ENCODE measurements at places on chromosomes 1 and 21.
A peak's percentile ranks its signal among the peaks of the same experiment; 100 is the strongest.

DNA sequence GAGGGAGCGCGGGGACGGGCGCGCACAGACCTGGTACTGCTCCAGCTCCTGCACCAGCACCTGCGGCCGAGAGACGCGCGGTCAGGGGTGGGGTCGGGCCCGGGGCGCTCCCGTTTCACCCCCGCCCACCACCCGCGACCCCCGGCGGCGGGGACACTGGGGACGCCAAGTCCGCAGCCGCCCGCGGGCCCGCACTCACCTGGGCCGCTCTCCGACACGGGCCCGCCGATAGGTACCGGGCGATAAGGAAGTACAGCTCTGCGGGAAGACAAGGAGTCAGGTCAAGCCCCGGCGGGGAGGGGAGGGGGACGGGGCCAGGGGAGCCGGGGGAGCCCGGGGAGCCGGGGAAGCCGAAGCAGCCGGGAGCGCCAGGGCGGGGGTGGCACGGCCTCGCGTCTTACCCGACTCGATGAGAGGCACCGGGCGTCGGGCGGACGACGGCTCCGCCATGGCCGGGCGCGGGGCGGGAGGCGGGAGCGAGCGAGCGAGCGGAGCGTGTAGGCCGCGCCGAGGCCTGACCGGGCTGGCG, 326 bp downstream of the BRWD1 start:
- peak; percentile 13 for DNase-seq

DNA sequence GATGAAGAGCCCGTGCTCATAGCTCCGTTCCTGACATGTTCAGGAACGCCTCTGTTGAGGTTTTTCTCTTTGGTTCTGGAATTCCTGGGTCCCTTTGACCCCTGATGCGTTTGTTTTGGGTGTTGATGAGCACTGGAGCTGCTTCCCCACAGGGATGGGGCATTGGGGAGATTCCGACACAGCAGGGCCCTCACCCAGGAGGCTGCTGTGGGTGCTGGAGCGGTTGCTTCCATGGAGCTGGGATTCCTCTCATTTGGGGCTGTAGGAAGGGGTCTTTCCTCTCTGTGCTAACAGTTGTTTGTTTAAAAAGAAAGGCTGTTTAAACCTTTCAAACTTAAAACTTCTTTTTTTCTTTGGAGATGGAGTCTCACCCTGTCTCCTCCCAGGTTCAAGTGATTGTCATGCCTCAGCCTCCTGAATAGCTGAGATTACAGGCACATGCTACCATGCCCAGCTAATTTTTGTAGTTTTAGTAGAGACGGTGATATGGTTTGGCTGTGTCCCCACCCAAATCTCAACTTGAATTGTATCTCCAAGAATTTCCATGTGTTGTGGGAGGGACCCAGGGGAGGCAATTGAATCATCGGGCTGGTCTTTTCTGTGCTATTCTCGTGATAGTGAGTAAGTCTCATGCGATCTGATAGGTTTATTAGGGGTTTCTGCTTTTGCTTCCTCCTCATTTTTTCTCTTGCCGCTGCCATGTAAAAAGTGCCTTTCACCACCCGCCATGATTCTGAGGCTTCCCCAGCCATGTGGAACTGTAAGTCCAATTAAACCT, 48.9 kb downstream of the SKI start:
- DNase-seq: no peak

GRCh38 chr1:23081376-23081775, 62.1 kb downstream of the KDM1A start:
- DNase-seq: no peak

GRCh38 chr1:230509281-230509977, 83.3 kb upstream of the PGBD5 start:
- no peak for DNase-seq

DNA sequence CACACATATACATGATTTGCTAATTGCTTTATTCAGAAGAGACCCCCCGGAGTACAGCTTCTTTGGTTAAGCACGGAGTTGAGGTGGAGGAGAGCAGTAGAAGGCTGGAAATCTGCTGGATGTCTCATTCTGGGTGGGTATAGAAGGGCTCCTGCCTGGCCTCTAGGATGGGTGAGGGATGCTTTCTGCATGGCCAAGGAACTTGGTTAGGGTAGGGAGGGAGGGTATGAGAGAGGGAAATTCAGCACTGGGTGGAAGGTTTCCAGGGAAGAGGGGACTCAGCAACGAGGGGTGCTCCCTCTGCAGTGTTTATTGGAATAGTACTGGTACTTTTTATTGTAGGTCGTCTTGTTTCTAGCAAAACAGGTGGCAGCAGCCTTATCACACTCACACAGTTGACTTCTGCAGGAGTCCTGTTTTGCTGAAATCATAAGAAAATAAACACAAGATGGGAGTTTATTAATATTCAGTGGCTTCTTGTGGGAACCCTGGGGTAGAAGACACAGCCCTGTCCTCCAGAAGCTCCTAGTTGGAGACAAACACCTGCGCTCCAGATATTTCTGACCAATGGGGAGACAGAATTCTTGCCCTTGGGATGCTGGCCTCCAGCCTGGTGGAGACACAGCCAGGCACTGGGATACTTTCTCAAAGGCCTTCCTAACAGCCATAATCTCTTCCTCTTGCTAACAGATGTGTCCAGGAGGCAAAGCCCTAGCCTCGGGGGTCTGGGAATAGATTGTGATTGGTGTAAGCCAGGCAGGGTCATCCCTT, 3.8 kb downstream of the PLA2G2A start:
- no peak for DNase-seq

- DNase-seq: peak; percentile 47
Observed at GRCh38 chr1:32241001-32241763, 5.8 kb upstream of the FAM167B start.

DNA sequence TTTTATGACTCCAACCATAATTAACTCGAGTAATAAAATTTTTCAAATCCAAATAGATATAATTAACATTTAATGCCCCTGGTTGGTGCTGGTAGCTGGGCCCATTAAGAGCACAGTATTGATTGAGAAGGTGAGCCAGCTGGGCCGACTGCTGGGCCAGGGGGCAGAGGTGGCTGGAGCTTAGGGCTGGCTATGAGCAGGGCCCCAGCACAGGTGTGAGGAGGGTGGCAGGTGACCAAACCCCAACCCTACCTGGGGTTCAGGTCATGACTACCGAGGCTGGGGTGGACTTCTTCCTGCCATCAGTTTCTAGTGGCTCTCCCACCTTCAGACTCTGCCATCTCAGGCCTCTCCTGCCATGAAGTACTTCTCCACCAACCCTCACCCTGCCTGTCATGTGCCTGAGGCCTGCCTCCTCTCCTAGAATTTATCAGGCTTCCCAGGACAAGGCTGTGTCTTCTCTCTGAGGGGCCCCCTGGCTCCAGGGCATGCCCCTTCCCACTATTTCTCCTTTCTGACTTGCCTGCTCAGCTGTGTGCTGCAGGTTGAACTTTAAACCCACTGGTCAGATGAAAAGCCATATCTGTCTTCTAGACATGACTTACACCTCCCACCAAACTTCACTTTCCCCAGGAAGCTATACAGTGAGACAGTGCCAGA, 85.6 kb downstream of the TMEM53 start:
- DNase-seq: no peak

- DNase-seq: no peak
Observed at GRCh38 chr1:109932679-109933078, 22.0 kb downstream of the CSF1 start.

- DNase-seq: no peak
Observed at GRCh38 chr1:198788561-198789064, 149.8 kb downstream of the PTPRC start.

GRCh38 chr21:25409978-25410377, 197.3 kb downstream of the MRPL39 start:
- DNase-seq: no peak

DNA sequence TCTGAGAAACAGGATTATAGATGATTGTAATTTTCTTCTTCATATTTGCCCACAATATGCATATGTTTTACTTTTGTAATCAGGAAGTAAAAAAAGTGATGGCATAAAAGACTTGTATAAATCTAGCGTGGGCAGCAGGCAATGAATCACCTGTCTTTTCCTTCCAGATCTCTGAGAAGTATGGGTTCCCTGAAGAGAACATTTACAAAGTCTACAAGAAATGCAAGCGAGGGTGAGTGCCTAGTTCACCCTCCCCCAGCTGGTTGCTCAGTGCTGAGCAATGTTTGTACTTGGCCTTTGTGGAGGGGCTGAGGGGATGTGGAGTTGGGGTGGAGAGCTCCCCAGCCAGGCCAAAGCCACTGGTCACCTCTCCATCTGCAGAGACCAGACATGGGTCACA, 30.7 kb downstream of the GRHL3 start:
- DNase-seq: peak; percentile 25

GRCh38 chr1:37020653-37021277, 13.6 kb downstream of the GRIK3 start:
- no peak for DNase-seq

DNA sequence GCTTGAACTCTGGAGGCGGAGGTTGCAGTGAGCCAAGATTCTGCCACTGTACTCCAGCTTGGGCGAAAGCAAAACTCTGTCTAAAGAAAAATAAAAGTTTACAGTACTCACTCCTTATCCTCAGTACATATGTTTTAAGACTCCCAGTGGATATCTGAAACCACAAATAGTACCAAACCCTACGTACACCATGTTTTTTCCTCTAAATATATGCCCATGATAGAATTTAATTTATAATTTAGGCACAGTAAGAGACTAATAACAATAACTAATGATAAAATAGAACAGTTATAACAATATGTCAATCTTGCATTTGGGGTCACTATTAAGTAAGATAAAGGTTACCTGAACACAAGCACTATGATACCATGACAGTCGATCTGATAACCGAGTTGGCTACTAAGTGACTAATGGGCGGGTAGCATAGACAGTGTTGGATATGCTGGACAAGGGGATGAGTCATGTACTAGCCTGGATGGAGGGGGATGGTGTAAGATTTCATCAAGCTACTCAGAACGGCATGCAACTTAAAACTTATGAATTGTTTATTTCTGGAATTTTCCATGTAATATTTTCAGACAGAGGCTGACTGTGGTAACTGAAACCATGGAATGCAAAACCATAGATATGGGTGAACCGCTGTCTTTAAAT, 43.7 kb downstream of the ST7L start:
- DNase-seq: no peak

DNA sequence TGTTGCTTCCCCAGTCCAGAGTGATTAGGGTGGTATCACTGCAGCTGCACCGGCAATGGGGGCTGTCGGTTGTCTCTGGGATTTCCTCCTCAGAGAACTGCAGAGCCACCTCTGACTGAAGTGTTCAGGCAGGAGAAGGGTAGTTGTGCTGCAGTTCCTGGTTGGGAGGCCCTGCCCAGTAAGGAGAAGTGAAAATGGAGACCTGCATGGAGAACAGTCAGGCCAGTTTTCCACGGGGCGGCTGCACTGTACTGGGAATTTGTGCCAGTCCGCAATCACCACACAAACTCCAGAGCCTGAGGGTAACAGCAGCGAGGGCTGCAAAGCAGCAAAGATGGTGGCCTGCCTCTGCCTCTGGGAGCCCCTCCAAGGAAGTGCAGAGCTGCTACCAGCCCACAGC, 58.1 kb upstream of the CCDC190 start:
- DNase-seq: no peak

- no peak for DNase-seq
Observed at GRCh38 chr1:1080122-1080757, 6.1 kb upstream of the RNF223 start.

- no peak for DNase-seq
Observed at GRCh38 chr1:235068158-235069121, 60.2 kb downstream of the TOMM20 start.

DNA sequence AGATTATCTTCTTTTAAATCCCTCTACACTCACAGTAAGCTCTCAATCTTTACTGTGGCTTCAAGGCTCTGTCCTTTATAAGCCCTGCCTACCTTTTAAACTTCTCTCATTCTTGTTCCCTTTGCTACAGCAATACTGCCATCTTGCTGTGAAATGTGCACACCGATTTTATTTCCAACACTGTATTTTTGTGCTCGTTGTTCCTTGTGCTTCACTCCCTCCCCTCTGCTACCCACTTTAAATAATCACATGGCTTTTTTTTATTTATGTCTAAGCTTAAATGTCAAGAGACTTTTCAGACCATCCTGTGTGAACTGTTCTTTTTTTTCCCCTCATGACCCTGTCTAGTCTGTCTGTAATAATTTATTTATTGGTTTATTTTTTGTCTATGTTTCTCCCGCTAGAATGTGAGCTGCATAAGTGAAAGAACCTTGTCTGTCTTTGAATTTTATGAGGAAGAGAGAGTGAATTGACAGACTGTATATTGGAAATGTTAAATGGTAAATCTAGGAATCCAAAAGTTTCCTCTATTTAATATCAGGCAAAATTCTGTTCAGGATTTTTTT, 45.7 kb downstream of the ABCD3 start:
- no peak for DNase-seq

GRCh38 chr1:17755120-17755519, at the start of gene ACTL8:
Gene ACTL8 (plus strand): TSS chr1:17755333. CDS start chr1:17823009, 67,676 bp downstream.
- no peak for DNase-seq

- DNase-seq: no peak
Observed at GRCh38 chr21:45006536-45007095, 66.8 kb downstream of the SLX9 start.

All from stimulated activated CD4-positive, alpha-beta T cell treated with anti-CD3 and anti-CD28 coated beads, Interleukin-12 subunit alpha, Interleukin-12 subunit beta, amount 100 ng/mL, for 4 hours (primary cell).